ENCODE measurements at places on chromosomes 1 and 21.
A peak's percentile ranks its signal among the peaks of the same experiment; 100 is the strongest.

GRCh38 chr1:110309139-110309538 is 30.0 kb upstream of the RBM15 start:
- no peak for DNase-seq

GRCh38 chr1:96598416-96599168 is 123.0 kb upstream of the PTBP2 start:
- DNase-seq, result no peak

- DNase-seq, result no peak
Observed at GRCh38 chr1:207203541-207203940, 99.5 kb downstream of the C4BPA start.

GRCh38 chr1:197388801-197389200 is 120.7 kb downstream of the CRB1 start:
- DNase-seq, result no peak

GRCh38 chr1:112285746-112286145 is 110.3 kb upstream of the CTTNBP2NL start:
- DNase-seq, result no peak

DNA sequence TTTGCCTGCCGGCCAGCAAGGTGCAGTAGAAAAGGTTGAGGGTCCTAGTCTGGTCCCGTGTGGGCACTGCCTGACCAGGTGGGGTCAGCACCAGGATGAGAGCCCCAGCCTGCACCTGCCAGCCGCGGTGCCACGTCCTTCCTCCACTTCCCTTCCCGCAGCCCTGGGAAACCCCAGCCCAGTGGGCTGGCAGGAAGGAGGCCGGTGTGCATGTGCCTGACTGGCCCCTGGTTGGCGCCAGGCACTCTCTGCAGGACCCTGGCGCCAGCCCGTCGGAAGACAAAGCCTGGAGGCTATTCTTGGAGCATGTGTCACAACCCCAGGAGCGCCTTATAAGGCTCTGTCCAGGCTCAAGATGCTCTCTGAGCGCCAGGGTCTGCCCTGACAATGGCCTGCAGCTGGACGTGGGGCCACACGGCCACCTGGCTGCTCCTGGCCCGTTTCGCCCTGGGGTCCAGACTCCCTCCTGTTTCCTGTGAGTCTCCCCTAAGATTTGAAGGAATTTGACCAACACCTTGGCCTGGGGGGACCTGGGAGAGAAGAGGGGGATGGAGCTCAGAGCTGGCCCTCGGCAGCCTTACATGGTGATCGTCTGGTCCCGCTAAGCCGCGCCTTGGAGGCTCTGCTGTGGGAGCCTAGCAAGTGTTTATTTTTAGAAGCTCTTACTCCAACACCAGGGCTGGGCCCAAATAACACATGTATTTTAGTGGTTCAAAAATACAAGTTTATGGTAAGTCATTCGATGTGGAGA is 31.9 kb upstream of the POFUT2 start:
- no peak for DNase-seq

- no peak for DNase-seq
Observed at GRCh38 chr1:205915354-205915990, 27.8 kb downstream of the SLC26A9 start.

DNA sequence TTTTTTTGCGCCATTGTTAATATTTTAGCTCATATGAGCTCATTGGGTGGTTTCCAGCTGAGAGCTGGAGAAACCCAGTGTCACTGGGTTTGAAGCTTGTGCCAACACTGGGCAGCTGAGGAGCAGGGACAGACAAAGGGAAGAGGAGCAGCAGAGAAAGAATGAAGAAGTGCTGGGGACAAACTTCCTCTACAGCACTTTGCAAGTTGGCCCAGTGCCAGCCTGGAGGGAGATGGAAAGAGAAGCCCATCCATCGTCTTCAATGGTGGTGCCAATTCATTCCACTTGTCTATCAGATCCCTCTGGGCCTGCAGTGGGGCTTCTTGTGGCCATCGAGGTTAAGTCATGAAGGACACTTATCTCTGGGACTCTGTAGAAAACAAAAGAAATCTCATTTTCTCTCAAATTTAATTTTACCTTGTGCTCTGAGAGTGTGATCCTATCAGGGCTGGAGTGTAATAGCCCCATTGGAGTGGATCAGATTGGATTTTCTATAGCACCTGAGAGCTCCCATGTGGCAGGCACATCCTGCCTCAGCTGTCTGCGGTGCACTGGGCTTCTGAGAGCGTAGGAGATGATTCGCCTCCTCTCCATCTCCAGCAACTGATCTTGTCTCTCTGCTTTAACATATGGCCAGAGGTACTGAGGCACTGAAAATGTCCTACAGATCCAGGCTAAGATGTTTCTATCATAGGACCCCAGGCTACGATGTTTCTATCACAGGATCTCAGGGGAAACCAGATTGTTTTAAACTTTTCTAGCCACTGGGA is 114.7 kb downstream of the TNR start:
- no peak for DNase-seq

GRCh38 chr1:157178490-157178889 is 40.3 kb upstream of the ETV3 start:
- DNase-seq, result no peak

DNA sequence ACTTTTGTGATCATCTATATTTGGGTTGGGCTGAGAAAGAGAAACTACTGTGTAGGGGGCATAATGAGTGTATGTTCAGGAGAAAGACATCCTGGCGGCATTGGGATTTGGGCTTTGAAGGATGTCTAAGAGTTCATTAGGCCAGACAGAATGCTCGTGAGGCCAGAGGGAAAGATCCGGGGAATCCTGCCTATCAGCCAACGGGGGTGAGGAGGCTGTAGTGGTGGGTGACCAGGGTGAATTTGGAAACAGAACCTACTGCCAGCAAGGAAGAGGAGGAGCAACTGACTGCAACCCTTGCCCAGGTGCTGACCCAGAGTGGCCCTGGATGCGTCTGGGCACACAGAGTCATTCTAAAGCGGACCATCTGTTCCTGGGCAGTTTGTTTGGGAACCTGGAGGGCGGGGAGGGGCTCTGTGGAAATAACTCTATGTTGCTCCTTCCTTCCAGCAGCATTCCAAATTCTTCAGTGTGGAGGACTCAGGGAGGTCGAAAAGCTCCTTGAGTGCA is 56.9 kb upstream of the ECE1 start:
- DNase-seq, result no peak

DNA sequence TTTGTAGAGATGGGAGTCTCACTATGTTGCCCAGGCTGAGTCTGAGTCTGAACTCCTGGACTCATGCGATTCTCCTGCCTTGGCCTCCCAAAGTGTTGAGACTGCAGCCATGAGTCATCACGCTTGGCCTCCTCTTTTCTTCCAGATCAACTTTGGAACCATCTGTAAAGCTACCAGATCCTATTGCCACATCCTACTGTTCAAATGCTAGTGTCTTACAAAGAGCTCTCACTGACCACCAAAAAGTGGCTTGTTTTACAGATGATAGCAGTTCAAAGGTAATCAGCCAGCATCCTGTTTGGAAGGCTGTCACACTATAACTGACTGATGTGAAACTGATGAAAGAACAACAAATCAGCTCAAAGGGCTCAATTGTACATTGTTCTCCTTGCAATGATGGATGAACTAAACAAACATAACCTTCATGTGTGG is 221.6 kb downstream of the AKT3 start:
- no peak for DNase-seq

DNA sequence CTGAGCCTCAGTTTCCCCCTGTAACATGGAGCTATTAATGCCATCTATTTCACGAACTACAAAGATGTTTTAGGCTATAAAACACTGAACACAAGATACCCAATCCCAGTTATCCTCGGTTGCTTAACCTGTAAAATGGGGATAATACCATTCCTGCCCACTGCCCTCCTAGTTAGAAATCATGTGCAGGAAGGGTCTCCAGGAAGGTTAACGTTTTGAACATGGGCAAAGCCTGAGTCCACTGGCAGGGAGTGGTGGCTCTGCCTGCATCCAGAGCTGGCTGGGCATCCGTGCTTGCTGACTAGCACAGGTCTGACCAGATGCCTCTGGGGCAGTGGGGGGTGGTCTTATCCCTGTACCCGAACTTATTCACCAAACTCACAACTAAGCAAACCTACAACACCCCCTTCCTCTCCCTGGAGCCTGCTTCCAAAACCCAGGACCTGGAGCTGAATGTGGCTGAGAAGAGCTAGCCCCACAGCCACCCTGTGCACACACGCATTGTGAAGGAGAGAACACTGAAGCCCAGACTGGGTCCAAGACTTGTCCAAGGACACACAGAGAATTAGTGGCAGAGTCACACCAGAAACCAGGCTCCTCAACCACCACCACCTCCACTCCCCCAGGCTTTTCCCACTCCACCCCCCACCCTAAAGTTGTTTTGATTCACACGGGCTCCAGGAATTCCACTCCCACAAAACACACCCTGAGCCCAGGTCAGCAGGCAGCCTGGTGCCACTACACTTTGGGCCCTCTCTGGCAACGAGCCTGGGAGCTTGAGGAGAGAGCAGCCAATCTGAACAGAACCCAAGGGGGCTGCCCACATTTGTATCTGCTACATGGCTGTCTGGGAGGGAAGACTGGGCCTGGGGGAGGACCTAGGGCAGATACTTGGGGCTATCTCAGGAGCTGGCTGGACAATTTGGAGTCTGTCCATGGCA is 1.6 kb downstream of the E2F2 start:
- no peak for DNase-seq

DNA sequence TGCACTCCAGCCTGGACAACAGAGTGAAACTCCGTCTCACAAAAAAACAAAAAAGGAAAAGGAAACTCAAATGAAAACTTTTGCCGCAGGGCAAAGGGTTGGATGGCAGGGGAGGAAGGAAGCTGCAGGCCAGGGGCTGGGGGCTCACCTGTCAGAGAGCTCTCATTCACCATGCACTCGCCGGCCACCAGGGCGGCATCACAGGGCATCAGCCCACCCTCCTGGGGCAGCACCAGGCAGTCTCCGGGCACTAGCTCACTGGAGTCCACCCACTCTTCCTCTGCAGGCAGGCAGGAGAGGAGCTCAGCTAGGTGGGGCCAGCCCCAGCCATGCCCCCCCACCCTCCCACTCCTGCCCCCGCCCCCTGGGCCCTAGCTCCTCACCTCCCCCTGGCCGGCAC is 11.9 kb downstream of the ATP13A2 start:
- no peak for DNase-seq

DNA sequence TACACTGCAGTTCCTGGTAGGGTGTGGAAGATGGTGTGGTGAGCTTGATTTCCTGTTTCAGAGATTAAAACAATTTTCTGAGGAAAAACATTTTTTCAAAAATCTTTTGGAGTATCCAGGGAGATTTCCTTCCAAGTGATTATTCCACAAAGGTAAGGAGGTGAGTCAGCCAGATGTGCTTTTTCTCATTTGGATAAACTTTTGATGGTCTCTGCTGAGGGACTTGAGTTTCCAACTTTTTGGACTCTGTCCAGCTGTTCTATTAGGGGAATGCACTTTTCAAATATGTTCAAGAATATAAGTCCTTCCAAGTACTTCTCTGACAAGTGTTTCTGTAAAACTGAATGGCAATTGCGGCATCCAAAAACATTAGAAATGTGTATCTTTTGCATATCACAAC is 628.8 kb upstream of the ADAMTS5 start:
- DNase-seq, result no peak

- DNase-seq, result peak; percentile 36
Observed at GRCh38 chr1:20574686-20575540, 14.0 kb upstream of the CDA start.

DNA sequence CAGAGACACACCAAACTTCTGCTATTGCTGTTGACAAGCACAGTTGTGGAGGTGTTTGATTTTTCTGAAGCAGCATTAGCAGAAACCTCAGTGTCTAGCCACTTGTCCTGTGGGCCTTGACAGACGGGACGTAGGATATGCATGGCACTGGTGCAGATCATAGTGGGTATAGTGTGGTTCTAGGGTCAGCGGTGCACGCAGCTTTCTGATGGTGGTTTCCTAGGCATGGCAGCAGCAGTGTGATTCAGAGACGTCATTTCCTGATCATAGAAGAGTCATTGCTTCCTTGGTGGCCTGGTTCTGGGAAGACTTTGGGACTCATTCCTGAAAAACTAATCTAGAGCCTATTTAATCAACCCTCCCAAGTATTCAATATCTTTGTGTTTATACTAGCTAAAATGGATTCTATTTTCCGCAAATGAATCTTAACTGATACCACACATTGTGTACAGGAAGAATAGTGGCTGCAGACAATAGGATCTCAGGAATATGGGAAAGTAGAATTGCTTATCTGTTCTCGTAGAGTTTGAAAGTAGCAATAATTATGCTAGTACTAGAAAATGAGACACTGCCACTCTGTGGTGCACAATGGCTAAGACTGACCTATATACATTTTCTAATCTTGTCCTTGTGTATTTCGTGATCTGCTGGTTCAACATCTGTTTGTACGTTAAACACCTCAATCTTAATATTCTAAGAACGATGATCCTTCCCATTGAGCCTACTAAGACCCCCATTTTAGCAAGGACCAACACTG is 2.8 kb upstream of the USP1 start:
- DNase-seq, result no peak

- no peak for DNase-seq
Observed at GRCh38 chr1:209585197-209585596, 1.7 kb downstream of the CAMK1G start.

DNA sequence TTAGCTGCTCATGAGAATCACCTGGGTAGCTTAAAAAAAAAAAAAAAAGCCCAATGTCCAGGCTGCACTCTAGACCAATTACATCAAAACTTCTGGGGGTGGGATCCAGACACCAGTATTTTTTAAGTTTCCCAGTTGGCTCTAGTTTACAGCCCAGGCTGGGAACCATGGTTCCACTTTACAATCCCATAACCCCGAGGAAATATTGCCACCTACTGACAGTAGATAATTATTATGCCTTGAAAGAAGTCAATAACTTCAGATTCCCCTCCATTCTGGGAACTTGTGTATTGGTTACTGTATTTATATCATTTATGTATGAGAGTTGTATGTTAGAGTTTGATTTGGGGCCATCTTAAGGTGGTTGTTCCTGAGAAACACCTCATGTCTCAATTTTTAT is 100.2 kb downstream of the SPATA46 start:
- no peak for DNase-seq

DNA sequence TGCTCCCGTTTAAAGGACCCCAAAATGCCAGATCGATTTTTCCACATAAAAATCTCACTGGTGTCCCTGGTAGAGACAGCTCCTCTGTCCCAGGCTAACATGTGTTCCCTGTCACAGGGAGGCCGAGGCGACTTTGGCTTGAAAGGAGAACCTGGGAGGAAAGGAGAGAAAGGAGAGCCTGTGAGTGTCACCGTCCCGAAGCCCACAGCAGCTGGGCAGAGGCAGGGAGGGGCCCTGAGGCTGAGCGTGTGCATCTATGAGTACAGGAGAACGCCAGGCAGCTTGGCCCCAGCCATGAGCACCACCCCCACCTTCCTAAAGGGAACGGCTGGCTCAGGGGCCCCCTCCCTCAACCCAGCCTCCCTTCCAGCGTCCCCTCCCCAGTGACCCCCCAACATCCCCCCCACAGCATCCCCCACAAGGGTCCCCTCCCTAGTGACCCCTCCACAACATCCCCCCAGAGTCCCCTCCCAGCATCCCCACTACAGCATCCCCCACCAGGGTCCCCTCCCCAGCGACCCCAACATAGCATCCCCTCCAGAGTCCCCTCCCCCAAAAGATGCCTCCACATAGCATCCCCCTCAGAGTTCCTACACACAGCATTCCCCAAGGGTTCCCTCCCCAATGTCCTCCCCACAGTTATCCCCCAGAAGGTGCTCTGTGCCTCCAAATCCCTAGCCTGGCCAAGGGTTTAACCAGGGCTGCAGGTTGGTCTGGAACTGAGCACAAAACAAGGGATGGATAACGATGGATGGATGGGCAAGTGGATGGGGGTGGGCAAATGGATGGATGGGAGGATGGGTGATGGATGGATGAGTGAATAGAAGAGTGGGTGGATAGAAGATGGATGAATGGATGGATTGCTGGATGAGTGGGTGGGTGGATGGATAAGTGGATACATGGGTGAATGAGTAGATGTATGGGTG is 25.1 kb downstream of the COL6A2 start:
- DNase-seq, result no peak

- DNase-seq, result no peak
Observed at GRCh38 chr1:18245647-18246046, 138.0 kb downstream of the IGSF21 start.
